GM04503 (cell line): ENCODE measurements at places on chromosomes 6 and 20.

DNA sequence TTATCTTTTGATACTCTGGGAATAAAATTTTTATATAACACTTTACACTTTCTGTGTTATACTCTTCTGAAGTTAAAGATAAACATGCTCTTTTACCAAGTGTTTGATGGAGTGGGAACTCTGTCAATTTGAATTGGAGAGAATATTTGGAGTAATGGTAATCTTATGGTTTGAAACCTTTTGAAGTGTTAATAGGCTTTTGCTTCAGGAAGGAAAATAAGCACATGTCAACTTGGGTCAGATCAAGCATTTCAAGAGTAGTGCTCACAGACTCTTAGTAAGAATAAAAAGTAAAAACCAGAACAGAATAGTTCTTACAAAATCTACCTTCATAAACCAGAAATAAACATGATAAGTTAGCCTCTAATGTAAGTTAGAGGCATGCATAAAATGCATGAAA is 24.4 kb upstream of the IRAK1BP1 start:
- no peak for DNase-seq

GRCh38 chr20:60102665-60103210 is 144.5 kb downstream of the CDH26 start:
- DNase-seq = no peak

DNA sequence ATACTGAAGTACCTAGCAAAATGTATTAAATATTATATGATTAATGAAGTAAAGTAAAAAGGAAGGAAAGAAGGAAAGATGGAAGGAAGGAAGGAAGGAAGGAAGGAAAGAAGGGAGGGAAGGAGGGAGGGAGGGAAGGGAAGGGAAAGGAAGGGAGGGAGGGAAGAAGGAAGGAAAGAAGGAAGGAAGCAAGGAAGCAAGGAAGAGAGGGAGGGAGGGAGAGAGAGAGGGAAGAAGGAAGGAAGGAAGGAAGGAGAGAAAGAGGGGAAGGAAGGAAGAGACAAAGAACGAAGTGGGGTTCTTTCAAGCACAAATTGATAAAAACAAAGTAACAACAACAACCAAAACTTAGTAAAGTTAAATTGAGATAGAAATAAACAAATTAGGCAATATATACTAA is 622.3 kb upstream of the ADGRB3 start:
- DNase-seq = no peak

DNA sequence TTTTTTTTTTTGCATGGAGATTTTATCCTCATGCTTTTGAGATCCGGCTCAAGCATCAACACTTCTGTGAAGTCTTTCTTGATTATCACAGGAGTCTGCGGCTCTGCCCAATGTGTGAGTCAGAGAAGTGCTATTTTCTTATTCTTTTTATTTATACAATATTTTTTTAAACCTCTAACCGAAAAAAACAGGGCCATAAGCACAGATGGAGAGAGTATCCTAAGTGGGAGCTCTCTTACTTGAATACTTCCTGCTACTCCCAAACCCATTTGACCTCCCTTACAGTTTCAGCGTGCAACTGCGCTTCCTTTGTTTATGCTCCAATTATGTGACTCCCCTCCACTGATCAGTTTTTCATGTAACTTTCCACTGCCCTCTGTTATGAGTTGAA is 8.7 kb upstream of the ATXN1 start:
- peak; percentile 55 for DNase-seq

- no peak for DNase-seq
Measured at GRCh38 chr20:57175397-57176010, 90.9 kb downstream of the BMP7 start.

DNA sequence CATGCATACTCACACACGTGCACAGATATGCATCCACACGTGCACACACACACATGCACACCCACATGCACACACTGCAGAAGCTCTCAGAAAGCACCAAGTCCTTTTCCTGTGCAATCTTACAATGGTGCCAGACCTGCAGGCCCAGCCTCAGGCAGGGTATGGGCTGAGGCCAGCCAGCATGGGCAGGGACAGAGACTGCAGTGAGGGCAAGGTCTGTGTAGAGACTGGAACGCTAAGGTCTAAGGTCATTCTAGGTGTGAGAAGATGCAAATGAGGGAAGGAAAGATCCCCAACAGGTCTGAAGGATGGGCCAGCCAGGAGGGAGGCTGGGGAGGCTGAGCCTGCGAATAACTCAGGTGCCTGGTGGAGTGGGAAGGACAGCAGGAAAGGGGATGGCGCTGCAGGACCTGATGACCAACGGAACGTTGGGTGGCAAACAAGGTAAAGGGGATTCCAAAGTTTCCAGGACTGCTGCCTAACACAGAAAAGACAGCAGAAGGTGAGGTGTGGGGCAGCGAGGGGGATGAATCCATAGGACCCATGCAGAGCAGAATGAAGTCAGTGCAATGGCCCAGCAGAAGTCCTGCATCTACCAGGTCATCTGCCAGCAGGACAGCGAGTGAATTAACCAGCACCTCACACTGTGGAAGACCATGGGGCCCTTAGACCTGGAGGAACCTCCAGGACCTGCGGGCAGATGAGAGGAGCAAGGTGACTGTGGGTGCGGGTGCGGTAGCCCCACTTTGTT is 67.0 kb downstream of the ABHD12 start:
- no peak for DNase-seq

GRCh38 chr20:50044353-50044960 is 61.7 kb downstream of the SNAI1 start:
- no peak for DNase-seq

DNA sequence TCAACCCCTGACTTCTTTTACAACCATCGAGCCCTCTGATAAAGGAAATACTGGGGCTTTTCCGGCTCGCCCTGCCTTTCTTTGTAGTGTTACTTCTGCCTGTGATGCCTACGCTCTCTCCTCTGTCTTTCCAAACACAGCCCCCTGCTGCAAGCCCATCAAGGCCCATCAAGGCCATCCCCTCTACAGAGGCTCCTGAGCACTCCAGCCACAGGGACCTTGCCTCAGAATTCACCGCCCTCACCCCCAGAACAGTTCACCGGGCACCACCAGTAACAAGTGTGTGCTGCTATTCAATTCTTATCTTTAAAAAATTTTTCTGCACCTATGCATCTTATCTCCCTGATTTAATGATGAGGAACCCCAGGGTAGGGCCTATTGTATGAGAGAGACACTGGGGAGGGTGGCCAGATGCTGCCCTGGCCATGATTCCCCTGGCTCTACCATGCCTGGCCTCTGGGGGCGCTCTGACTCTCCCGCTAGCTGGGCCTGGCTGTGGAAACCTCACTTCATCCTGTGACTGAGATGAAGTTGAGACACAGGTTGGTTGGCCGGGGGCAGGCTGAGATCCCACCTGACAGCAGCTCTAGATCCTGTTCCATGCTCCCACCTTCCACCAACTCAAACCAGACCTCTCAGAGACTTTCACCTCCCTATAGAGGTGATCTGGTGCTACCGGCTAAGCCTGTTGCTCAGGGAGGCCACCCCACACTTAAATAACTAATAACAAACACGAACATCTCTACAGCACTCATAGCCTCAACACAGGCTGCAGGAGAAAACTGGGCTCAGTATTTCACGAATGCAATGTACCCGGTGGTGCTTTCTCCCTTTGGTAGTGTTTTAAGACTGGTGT is 19.2 kb upstream of the GLP1R start:
- no peak for DNase-seq

GRCh38 chr20:39042279-39043150 is 80.4 kb downstream of the DHX35 start:
- peak; percentile 12 for DNase-seq

DNA sequence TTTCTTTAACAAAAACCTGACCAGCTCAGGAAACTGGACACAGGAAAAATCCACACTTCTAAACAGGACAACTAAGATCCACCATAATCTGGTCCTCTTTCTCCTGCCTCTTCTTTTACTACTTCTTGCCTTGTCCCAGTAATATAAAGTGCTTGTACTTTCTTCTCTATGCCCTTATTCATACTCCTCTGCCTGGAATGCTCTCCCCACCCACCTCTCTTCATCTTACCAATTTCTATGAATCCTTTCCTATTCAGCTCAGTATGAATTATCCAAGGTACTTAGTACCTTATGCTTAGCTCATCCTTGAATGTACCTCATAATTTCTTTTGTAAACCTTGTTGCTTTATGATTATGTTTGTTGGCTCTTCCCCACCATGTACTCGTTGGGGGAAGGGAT is 159.4 kb downstream of the CDK19 start:
- no peak for DNase-seq
